NCI-H1092 treated with DMSO at 0.1 percent for 48 hours (cell line): ENCODE measurements at places on chromosomes 7 and 10.

GRCh38 chr7:74290981-74291441 is 1.8 kb downstream of the CLIP2 start:
- DNase-seq: no peak

DNA sequence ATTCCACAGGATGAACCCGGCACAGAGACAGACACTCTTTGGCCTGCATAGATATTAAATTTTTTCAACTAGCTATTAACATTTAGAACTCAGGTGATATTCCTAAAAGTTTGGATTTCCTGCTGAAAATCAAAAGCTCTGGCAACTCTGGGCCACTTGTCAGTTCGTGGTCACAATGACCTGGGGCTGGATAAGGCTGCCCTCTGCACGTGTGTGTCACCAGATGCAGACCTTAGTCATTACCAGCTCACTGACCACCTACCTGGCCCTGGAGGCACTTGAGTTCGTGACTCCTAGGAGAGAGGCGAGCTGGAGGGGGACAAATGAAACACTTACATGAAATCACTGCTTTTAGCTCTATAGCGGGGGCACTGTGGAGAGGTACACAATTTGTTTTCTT is 126.5 kb downstream of the HIPK2 start:
- DNase-seq: peak; percentile 31

- DNase-seq: no peak
These were observed 1043.5 kb downstream of the GATA3 start for GRCh38 chr10:9097991-9098306.

- DNase-seq: no peak
These were observed 387.6 kb upstream of the NRP1 start for GRCh38 chr10:33722067-33722466.

DNA sequence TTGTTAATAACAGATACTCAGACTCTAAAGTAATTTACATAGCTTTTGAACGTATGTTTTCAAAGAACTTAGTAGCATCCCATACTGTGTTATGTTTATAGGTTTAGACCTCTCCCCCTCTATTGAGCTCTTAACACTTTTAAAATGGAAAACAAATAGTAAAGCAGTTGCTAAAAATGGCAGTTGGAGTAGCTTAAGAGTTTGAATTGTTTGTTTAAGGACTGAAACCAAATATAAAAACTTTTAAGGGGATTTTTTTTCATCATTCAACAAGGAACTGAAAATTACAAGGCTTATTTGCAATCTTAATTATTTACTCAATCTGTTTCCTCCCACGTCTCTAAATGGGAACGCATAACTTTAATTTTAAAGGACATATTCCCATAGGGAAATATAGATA is 1.6 kb upstream of the SPAG6 start:
- no peak for DNase-seq

- DNase-seq: no peak
These were observed 80.1 kb downstream of the ITGB1 start for GRCh38 chr10:32877915-32878314.

DNA sequence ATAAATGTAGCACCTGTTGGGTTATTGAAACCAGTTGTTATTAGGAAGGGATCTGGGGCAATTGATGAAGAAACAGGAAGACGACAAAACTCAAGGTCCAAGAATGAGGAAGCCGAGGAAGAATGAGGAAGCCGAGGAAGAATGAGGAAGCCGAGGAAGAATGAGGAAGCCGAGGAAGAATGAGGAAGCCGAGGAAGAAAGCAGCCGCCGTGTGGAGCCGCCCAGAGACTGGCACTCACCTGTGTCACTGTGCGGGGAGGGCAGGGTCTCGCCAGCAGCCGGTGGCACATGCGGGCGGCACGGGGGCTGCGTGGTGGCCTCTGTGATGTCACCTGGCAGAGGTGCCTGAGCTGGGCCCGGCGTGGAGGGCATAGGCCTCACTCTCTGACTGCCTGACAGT is 71.1 kb upstream of the CFAP46 start:
- no peak for DNase-seq

GRCh38 chr10:54614072-54614471 is 187.0 kb downstream of the PCDH15 start:
- DNase-seq: no peak

- DNase-seq: no peak
These were observed 8.8 kb downstream of the AKAP9 start for GRCh38 chr7:91949221-91950009.

DNA sequence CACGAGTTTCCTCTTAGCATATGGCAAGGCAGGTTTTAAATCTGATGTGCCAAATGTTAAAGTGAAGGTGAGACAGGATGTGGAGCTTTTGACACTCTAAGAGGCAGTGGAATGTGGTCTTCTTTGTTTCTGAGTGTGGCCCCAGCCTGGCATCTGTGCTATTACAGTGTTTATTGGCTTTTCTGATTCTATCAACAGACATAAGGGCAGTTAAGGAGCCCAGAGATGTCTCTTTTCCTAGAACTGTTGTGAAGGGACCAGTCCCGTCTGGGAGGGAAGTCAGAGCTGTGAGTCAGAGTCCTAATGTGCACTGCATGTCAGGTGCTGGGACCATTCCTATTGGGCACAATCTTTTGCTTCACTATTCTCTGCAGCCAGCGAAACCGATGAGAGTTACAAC is 32.5 kb downstream of the TRUB1 start:
- no peak for DNase-seq

DNA sequence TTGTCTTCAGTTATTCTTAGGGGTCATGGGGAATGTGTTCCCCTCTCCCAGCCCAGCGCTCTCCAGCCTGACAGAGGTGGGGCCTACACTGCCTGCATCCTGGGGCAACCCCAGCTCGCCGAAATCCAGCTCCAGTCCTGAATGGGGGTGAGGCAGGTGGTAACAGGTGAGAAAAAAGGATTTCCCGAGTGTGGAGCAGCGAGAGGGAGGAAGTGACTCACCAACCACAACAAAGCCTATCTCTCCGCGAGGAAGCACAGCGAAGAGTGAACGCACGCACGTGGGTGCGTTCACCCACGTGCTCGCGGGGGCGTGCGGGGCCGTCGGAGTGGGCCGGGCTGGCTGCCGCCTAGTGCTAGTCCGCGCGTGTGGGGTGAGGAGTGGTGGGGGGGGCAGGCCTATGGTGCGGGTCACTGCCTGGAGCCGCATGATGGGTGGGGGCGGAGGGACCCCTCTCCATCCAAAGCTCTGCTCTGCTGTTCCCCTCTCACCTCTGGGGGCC is 855 bp upstream of the PALD1 start:
- DNase-seq: no peak

DNA sequence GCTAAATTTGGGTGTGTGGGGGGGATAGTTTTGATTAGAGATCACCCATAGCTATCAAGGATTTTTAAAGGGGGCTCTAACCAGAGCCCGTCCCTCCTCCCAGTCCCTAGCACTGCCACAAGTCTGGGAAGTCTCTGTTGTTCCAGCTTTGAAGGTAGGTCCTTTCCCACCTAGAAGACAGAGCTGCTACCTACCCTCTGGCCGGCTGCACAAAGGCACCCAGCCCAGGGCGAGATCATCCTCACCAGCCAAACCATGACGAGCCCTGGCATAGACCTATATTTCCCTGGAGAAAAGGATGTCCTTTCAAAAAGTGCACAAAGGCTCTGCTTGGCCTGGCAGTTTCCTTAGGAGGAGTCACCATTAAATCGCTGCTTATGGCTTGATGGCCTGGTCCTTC is 147.8 kb downstream of the CYP26A1 start:
- DNase-seq: no peak

GRCh38 chr10:26437637-26438461 is at the start of gene APBB1IP:
TSS of gene APBB1IP (plus strand) at chr10:26438341. CDS start at chr10:26492327, 53,986 bp downstream.
- DNase-seq: no peak
